NCI-H2029 treated with DMSO at 0.1 percent for 48 hours (cell line): ENCODE measurements at places on chromosomes 5 and 9.
A peak's percentile ranks its signal among the peaks of the same experiment; 100 is the strongest.

DNA sequence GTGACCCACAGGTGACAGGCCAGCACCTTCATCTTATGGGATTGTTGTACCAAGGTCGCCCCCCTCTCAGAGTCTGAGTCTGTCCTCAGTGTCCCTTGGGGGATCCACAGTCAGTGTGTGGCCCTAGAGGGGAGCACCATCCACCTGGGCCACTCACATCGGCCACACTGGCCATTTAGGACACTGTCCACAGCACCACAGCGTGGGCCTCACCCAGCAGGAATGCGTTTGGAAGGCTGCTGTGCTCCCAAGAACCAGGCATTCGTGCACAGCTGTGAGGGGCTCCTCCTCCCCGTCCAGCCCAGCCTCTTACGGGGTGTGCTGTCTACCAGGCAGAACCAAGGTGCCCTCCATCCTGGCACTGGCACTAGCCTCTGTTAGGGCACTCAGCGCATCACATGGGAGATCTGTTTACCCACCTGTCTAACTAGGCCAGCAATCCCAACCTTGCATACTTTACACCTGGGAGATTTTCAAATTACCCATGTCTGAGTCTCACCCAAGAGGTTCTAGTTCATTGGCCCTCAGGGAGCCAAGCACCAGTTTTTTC is 24.5 kb upstream of the UBE2QL1 start:
- DNase-seq: peak; percentile 64

- DNase-seq: no peak
Observed at GRCh38 chr9:136876476-136876875, 9.8 kb upstream of the TRAF2 start.

- no peak for DNase-seq
Observed at GRCh38 chr5:110401881-110402280, 324.6 kb downstream of the TMEM232 start.

DNA sequence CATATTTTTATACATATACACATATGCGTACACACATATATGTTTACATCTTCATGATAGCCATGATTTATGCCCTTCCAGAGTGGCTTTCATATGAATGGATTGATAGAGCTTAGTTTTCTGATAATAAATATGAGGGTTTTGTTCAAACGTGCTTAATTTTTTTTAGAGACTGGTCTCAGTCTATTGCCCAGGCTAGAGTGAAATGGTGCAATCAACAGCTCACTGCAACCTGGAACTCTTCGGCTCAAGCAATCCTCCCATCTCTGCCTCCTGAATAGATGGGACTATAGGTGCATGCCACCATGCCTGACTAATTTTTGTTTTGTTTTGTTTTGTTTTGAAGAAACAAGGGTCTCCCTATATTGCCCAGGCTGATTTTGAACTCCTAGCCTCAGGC is 48.6 kb upstream of the ZSWIM6 start:
- DNase-seq: no peak

DNA sequence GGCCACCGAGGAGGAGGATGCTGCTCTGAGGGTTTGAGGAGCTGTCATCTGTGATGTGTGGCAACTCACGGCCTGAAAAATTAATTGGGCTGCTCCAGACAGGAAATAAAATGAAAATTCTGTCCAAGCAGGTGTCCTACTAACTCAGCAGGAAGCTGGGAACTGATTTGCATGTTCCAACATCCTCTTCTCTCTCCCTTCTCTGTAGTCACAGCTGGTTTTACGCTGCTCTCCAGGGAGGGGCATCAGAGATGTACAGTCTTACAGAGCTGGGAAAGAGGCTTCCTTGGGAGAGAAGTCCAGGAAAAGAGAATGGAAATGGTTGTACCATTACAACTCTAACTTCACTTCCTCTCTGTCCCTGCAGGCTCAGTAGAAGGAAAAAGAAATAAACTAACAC is 24.2 kb upstream of the SIL1 start:
- no peak for DNase-seq

DNA sequence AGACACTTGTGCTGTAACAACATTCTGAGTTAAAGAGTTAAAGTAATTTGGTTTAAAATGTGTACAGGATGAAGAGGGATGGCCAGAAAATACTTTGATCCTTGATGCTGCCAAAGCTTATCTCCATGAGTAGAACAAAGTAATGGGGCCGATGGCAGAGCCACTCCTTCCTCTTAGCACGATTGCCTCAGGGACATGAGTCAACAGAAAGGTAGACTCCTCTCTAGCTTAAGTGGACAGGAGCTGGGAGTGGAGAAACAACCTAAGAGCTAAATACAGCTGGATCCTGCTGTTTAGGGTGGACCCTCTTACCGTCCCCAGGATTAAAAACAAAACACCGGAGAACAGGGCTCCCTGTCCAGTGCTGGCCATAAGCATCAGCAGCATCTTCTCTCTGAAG is 267.3 kb downstream of the IRX1 start:
- no peak for DNase-seq

GRCh38 chr5:177494346-177495195 is 2.8 kb downstream of the PDLIM7 start:
- DNase-seq: no peak

DNA sequence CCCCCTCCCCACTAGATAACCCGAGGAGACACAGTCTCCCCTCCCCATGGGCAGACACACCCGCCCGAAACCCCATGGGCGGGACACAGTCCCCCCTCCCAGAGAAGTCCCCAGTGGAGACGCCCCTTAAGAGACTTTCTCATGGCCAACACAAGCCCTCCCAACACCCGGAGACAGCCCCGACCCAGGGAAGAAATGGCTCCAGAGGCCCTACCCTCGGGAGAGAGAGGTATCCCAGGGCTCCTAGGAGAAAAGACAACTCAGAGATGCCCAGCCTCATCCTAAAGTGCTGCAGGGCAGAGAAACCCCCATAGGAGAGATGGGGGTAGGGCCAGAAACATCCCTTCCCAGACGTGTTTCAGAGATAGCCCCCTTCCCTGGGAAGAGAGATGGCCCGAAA is 27.4 kb downstream of the PCDH1 start:
- no peak for DNase-seq

- DNase-seq: no peak
Observed at GRCh38 chr9:5408596-5408995, 29.1 kb downstream of the PLGRKT start.

GRCh38 chr9:4424891-4425290 is 65.4 kb upstream of the SLC1A1 start:
- no peak for DNase-seq

DNA sequence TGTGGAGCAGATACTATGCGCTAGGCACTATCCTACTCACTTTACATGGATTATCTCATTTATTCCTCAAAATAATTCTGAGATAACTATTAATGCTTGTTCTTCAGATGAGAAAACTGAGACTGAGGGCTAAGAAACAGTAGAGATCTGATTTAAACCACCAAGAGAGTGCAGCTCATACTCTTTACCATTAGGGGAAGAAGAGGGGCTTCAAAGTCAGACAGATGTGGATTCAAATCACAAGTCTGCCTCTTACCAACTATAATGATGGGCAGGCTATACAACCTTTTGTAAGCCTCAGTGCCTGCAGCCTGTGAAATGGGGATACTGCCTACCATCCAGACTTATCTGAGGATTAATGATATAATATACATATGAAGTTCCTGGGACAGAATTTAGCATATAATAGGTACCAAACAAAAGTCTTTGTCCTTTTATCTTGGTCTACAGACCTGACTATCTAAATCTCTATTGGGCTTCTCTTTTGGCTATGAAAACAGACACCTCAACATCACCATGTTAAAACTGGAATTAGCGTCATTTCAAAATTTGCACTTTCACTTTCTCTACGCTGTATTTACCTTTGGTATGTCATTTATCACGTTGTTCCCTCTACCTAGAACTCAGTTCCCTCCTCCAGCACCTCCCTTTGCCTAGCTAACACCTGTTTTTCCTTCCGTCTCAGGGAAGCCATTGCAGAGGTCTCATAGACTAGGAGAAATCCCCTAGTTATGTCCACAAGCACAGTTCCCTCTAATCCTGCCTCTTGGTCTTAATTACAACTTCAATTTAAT is 13.8 kb upstream of the TMEM267 start:
- peak; percentile 35 for DNase-seq

DNA sequence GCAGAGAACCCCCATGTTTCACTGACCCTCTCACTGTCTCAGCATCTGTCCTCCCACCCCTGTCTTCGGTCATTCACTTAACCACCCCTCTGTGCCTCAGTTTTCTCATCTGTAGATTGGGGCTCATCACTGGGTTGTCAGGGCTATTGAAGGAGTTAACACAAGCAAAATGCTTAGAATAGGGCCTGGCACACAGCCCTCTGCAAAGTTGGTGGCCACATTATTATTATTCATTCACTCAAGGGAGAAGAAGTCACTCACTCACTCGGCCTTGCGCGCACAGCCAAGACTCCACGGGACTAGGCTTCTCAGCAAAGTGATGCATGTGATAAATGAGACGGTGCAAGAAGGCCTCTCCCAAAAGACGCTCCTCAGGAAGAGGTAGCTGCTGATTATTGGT is 8.0 kb downstream of the PDGFRB start:
- no peak for DNase-seq

DNA sequence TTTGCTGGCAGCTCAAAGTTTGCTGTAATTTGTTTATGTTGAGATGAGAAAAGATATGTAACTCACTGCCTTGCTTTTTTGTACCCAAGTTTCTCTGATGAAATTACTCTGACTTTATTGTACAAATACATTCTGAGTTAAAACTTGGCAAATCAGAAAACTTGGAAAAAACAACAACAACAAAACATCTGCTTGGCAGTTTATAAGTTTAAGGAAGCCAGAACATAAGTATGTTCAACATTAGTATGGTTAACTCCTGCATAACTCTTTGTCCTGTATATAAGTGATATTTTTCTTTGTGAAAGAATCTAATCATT is 233.1 kb downstream of the MAST4 start:
- DNase-seq: no peak

GRCh38 chr5:80389580-80389979 is 18.3 kb upstream of the ZFYVE16 start:
- no peak for DNase-seq

- no peak for DNase-seq
Observed at GRCh38 chr9:90457386-90458190, 185.0 kb downstream of the DIRAS2 start.

- no peak for DNase-seq
Observed at GRCh38 chr5:132059696-132060500, 557 bp upstream of the IL3 start.

DNA sequence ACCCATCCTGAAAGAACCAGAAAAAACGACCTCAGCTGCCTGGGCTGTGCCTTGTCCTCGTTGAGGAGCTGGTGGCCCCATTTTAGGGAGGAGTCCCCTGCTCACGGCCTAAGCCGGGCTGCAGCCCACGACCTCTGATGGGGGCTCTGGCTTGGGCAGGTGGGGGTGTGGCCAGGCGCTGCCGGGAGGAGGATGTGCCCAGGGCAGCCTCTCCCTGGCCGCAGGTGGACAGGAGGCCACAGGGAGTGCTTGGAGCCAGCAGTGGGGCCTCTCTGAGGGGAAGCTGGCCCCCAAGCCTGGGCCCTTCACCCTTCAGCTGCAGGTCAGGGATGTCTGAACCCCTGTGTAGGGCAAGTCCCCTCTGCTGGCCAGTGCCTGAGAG is 2.5 kb downstream of the DIPK1B start:
- no peak for DNase-seq

DNA sequence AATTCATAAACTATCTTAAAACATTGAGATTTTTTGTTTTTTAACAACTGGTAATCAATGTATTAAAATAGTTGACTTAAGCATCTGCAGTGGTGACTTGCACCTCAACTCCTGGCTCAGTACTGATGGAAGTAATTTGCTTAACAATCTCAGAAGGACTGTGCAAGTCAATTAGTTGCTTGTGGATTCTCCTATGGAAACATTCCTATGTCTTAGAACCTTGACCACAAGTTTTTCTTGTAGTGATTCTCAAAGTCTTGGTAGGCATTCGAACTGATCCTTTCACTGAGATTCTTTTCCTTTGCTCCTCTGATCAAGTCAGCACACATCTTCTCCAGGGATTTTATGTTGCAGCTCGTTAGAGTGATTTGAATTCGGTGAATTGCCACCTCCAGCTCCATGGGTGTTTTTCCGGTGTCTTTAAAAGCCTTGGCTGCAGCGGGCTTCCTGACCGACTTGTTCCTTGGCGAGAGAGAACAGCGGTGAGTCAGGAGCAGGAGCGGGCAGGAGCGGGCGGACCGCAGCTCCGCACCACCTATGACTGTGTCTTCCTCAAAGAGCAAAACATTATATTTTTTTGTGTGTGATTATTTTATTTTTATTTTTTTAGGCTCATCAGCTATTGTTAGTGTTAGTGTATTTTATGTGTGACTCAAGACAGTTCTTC is 21.1 kb downstream of the HMGXB3 start:
- DNase-seq: no peak

- DNase-seq: no peak
Observed at GRCh38 chr5:172775326-172776234, 4.6 kb upstream of the DUSP1 start.

GRCh38 chr5:43236653-43237355 is 44.8 kb downstream of the NIM1K start:
- no peak for DNase-seq
